WTC11 (cell line): ENCODE measurements at places on chromosomes 6 and 20. TPM values are rescaled to one million over a fixed set of nuclear protein-coding genes. Genes with fewer than 3 reads are reported as not detected.

DNA sequence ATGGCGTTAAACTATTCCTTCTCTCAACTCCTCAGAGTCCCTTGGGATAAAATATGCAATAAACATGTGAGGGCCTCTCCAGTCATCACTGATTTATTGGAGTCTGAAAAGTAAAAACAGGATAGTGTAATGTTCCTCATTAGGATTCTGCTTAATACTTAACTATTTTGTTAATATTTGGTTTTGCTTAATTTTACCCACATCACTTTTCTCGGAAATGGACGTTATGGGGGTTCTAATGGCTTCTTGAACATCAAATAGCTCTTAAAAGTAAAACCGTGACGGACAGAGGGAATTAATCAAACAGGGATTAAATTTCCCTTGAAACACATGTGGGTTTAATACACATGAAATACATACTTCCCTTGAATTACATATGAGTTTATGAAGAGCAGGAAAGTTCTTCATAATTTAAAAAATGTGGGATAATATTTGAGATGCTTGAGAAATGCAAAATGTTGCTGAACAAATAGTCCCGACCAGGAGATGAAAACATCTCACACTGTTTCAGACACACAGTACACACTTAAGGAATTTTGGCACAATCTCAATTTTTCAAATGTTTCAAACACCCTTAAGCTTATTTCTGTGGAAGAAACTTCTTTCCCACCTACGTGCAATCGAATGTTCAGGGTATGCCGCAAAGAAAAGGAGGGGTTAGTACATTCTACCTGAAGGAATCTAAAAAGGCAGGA is 38.4 kb upstream of the EIF2S2 start:
- H3K4me1 ChIP-seq, result peaks cover 30% of the 10 kb centered on the region
- H3K27me3 ChIP-seq, result peaks cover 31% of the 10 kb centered on the region
- no peak overlapping the region for H3K4me3 ChIP-seq
- H3K36me3 ChIP-seq, result peaks cover 13% of the 10 kb centered on the region
- no peak overlapping the region for H3K27ac ChIP-seq
- no peak for DNase-seq

DNA sequence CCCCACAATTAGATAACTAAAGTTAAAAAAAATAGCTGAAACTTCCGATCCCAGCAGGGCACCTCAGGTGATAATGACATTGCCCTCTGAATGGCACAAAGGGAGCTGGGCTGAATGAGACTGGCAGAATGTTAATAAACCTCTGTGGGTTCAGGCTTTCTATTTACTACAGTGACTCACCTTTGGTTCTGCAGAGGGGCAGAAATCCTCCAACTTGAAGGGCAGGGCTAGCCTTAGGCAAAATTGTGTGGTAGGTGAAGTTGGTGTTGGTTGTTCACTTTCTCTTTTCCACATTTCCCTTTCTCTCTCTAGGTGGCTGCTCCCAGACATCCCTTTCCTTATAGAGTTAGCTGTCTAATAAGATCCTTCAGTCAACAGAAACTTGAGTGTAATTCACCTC is 625.2 kb downstream of the EPM2A start:
- peaks cover 4% of the 10 kb centered on the region; the same call in 1 of the 2 replicates for H3K27me3 ChIP-seq
- peaks cover 31% of the 10 kb centered on the region for H3K36me3 ChIP-seq
- peaks cover 13% of the 10 kb centered on the region for H3K4me1 ChIP-seq

GRCh38 chr20:58875111-58875510 is 22.6 kb downstream of the GNAS start:
- no peaks in the 10 kb centered on the region for H3K27me3 ChIP-seq
- no peak for DNase-seq
- H3K4me3 ChIP-seq, result no peak overlapping the region

DNA sequence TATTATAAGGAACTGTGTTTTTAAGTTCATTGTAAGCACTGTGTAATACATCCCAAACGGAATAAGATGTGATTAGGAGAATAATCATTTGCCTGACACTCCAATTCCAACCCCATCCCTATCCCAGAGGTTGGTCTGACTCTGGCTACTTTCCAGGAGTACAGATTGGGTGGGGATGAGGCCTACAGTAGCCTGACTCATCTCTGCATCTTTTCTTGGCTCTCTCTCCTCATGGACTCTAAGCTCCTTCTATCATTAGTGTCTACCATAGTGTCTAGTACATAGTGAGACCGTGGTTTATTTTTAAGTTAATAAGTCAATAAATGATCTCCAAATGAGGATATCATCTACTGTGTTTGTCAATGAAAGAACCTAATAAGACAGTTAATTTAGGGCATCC is 92.2 kb upstream of the CNKSR3 start:
- no peak overlapping the region for H3K4me3 ChIP-seq
- H3K36me3 ChIP-seq, result no peaks in the 10 kb centered on the region
- H3K4me1 ChIP-seq, result peaks cover 17% of the 10 kb centered on the region
- H3K27ac ChIP-seq, result no peak overlapping the region
- H3K27me3 ChIP-seq, result peaks cover 11% of the 10 kb centered on the region

DNA sequence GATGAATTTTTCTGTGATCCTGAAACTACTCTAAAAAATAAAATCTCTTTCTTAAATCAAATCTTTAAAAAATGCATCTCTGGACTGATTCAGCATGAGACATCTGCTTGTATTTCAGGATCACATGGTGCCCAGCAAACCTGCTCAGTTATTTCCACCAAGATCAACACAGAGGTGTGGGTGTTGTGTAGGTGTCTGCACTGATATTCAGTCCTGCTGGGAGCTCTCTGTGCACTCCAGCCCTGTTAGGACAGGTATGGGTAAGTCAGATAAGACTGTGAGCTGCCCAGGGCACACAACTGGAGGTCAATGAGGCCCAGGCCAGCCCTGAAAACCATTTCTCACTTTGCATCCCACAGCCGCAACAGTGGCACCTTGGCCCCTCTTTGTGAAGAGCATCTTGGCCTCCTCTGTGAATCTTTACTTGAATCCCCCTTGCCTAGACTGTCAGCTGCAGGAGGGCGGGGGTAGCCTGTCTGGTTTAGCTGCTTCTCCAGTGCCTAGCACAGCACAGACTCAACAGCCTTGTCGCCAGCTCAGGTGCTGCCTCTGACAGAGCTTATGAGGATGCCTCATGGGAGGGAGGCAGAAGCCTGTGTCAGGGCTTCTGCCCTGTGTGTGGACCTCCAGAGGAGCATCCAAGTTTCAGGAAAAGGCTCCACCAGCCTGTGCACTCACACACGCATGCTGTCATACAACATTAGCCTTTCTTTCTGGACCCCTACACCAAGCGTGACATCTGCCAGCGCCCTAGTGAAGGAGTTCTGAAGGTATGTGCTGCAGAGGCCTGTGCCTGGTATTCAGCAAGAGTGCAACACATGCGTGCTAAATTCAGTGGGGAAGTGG is 187.6 kb upstream of the CST7 start:
- H3K27me3 ChIP-seq, result no peaks in the 10 kb centered on the region
- peaks cover 8% of the 10 kb centered on the region for H3K36me3 ChIP-seq
- DNase-seq, result no peak
- H3K4me3 ChIP-seq, result no peak overlapping the region

DNA sequence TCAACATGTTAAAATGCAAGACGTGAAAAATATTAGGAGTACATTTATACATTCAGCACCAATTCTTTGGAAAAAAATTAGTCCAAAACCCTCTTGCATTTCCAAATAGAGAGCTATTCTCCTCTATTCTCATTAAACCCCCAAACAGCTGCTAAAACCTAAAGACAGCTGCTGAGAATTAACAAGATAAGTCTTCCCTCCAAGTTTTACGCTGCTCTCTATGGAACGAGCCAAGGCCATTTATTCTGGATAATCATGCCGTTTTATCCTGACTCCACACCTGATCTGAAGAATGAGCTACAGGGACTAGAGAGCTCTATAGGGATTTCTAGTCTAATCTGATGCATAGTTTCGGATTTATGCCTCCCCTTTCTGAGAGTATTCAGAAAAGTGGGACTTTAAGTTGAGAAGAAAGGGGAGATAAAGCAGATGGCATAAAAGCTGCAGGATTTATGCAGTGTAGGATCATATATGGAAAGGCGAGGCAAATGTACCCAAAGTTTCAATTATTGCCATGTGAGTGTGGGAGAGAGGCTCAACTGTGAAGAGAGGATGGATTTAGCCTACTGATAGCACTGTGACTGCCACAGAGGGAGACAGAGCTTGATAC is 64.7 kb upstream of the HS3ST5 start:
- H3K4me3 ChIP-seq, result no peak overlapping the region
- peaks cover 48% of the 10 kb centered on the region for H3K4me1 ChIP-seq
- H3K36me3 ChIP-seq, result peaks cover 24% of the 10 kb centered on the region

- no peaks in the 10 kb centered on the region for H3K36me3 ChIP-seq
- H3K27ac ChIP-seq, result no peak overlapping the region
- peaks cover 23% of the 10 kb centered on the region for H3K4me1 ChIP-seq
- peaks cover 27% of the 10 kb centered on the region for H3K27me3 ChIP-seq
Measured at GRCh38 chr6:137870744-137871247, 3.7 kb downstream of the TNFAIP3 start.

DNA sequence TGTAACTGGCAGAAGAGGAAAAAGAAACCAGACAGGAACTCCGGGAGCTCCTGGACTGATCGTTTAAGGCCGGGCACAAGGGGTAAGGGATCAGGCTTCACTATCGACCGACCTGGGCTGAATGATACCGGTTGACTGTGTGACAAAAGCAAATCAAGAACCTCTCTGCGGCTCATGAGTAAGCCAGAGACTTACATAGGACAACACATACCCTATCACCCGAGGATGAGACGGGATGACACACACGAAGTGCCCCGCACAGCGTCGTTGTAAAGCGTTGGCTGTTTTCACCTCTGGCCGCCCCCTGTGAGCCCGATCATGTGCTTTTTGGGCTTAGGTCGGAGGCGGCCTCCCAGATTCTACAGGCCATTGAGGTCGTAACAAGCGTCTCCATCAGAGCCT is 695 bp upstream of the TGIF2 start:
- peak overlapping the region; percentile 80 for H3K4me3 ChIP-seq
- H3K4me1 ChIP-seq, result peaks cover 59% of the 10 kb centered on the region
- H3K36me3 ChIP-seq, result peaks cover 4% of the 10 kb centered on the region; the same call in 1 of the 2 replicates

- DNase-seq, result no peak
- peaks cover 39% of the 10 kb centered on the region for H3K4me1 ChIP-seq
- no peaks in the 10 kb centered on the region for H3K36me3 ChIP-seq
- no peak overlapping the region for H3K27ac ChIP-seq
- H3K27me3 ChIP-seq, result peaks cover 19% of the 10 kb centered on the region
Measured at GRCh38 chr20:50188879-50189680, 1.6 kb upstream of the CEBPB start.

DNA sequence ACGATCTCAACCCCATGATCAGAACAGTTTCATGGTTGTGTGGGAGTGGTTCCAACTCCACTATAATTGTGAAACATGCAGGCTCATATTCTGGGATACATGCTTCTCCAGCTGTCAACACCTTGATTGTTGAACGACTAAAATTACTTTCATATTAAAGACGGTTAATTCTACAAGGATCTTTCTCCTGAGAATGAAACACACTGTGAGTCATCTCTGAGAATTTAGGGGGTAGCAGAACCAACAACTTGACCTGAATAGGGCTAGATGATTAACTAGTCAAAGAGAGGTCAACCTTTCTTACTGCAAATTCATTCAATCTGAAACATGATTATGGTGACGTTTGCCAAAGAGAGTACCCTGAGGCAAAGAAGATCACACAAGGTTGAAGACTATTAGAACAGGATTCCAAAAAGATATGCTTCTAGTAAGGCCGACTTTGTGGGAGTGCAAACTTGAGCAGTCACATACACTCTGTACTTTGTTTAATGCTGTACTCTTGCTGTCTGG is 175.2 kb upstream of the CITED2 start:
- H3K36me3 ChIP-seq, result no peaks in the 10 kb centered on the region
- H3K27ac ChIP-seq, result no peak overlapping the region
- no peak for DNase-seq
- H3K4me3 ChIP-seq, result no peak overlapping the region

GRCh38 chr6:1262704-1263038 is 49.2 kb upstream of the FOXQ1 start:
- peaks cover 12% of the 10 kb centered on the region for H3K4me1 ChIP-seq
- H3K36me3 ChIP-seq, result no peaks in the 10 kb centered on the region
- H3K27ac ChIP-seq, result no peak overlapping the region
- H3K4me3 ChIP-seq, result no peak overlapping the region
- DNase-seq, result no peak
- peaks cover 8% of the 10 kb centered on the region for H3K27me3 ChIP-seq

DNA sequence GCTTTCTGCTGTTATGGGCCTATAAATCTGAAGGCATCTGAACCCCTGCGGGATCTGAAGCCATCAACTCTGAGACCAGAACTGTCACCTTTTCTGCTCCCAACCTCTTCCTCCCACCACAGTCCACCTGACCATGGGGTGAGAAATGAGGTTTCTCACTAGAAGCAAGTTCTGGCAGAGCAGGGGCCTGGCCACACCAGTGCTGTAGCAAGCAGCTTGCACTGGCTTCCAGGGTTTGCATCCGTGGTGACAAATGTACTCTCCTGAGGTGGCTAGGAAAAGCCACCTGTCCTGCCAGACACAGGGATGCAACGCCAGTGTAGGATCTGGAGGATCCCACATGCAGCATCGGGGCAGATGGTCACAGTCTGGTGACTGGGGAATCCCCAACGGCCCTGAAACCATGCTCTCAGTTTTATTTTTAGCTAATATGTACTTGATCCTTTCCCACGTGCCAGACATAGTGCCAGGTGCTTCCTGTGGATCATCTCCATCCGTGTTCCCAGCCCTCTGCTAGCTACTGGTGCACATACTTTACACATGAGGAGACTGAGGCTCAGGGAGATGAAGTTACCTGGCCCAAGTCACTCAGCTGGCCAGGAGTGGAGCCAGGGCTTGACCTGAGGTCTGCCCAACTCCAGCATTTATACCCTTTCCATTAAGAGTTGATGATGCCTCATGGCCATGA is 122.1 kb upstream of the SPACA1 start:
- DNase-seq, result no peak
- no peak overlapping the region for H3K4me3 ChIP-seq
- no peak overlapping the region for H3K27ac ChIP-seq
- no peaks in the 10 kb centered on the region; the same call in 1 of the 2 replicates for H3K27me3 ChIP-seq

Gene BANF2
- not detected in 3 replicates for total RNA-seq

Gene CST5
- total RNA-seq, result not detected in 3 replicates

Gene BPI
- not detected in 3 replicates for total RNA-seq

Gene CD83
- total RNA-seq, result 5.5 to 7.5 TPM (median 7.4 TPM) in 3 replicates

Gene MAVS
- 23.4 to 26.0 TPM (median 24.4 TPM) in 3 replicates for total RNA-seq

Gene SYNDIG1
- total RNA-seq, result 5.0 to 6.4 TPM (median 6.0 TPM) in 3 replicates

Gene TRAPPC3L
- not detected in 3 replicates for total RNA-seq

Gene KCNK15
- 0.24 to 0.37 TPM (median 0.32 TPM) in 3 replicates for total RNA-seq

Gene APOM
- total RNA-seq, result 3.5 to 4.6 TPM (median 4.3 TPM) in 3 replicates

Gene TLDC2
- 0.09 to 0.25 TPM (median 0.17 TPM) in 3 replicates for total RNA-seq

Gene ARHGAP40
- 0.46 to 0.72 TPM (median 0.60 TPM) in 3 replicates for total RNA-seq

Gene PDYN
- total RNA-seq, result 0.14 to 0.28 TPM (median 0.21 TPM) in 3 replicates

Gene MRPS10
- 30.7 to 32.9 TPM (median 31.3 TPM) in 3 replicates for total RNA-seq

Gene LAMA2
- 5.6 to 6.6 TPM (median 6.4 TPM) in 3 replicates for total RNA-seq
